ENCODE measurements at places on chromosomes 6 and 20.

- DNase-seq, result no peak
Observed at GRCh38 chr6:21722510-21722909, 129.0 kb downstream of the SOX4 start.

DNA sequence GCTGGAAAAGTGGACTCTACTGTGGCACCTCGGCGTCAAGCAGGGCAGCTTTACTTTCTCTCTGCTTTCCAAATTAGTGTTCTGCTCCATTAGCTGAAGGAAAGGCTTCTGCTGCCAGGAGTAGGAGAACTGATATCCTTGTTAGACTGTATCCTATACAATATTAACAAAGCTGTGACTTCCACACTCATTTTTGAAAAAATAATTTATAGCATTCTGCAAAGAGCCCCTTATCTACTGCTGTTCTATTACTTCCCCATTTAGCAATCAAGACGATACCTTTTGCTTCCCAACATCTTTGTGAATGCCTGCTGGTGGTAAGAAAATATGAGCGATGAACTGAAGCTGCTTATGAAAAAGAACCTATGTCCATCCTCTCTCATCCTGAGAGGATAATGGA is 151.1 kb downstream of the UBE3D start:
- DNase-seq, result no peak

- no peak for DNase-seq
Observed at GRCh38 chr6:168136622-168137021, 57.6 kb upstream of the FRMD1 start.

- DNase-seq, result no peak
Observed at GRCh38 chr6:43801495-43802181, 31.6 kb downstream of the VEGFA start.

DNA sequence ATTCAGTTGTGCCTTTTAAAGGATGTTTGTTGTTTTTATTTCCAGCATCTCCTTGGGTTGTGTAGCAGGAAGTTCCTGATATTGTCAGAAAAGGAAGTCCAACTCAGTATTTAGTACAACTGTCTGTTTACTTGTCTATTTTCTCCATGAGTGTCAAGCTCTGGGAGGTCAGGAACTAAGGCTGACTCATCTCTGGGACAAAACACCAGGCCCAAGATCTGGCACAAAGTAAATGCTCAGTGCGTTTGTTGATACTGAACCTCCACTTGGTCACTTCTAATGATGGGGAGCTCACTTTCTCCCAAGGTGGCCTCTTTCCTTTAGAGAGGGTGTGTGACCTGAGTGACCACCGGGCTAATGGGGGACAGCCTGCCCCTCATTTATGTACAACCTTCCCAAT is 12.6 kb upstream of the PIGU start:
- no peak for DNase-seq

- DNase-seq, result no peak
Observed at GRCh38 chr6:90144396-90144795, 152.2 kb downstream of the BACH2 start.

DNA sequence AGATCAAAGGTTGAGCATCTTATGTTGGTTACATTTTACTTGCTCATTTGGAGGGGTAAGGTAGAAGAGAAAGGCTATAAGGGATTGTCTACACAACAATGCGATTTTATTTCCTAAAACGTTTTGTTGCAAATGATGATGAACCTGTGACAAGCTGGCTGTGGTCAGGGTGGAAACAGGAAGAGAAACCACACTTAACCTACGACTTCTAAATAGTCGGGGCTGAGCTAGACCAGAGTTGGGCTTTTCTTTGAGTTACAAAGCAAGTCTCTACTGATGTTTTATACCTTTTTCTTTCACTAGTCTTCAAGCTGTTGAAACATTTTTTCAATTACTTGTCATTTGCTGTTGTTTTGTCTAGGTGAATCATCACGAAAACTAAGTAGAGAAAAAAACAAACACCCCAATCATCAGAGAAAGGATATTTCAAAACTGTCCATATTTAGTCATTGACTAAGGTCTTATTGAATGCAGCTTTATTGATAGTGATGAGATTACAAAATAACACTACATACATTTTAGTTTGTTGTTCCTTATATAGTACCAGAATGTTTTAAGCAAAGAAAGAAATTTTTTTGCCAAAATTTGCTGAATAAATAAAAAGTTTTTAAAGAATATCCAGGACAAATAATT is 18.0 kb downstream of the KLHL31 start:
- DNase-seq, result no peak

GRCh38 chr6:134146268-134147033 is 94.0 kb upstream of the SLC2A12 start:
- no peak for DNase-seq

DNA sequence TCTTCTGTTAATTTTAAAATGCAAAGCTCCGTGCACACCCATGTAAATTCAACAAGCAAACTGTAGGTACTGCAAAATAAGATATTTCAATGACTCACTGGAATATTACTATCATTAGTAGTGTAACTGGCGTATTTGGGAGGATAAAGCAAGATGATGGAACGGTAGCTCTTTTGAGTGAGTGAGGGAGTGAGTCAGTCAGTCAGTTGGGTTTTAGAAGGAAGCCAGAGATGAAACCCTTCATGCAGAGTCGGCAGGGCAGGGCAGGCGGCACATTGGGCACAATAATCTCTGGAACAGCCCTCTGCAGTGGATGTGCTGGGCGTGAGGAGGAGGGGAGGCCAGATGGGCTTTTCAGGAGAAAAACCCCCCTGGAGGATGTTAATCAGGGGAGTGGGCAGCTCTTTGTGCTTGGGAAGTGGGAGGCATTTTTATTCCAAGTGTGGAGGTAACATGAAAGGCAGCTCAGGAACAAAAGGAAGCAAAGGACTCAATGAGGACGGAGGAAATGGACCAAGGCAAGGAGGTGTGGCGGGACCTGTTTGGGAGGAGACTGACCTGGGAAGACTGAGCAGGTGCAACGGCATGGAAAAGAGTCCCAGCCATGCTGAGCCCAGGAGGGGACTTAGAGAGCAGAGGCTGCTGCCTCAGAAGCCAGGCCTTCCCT is 171.2 kb downstream of the ZDHHC14 start:
- DNase-seq, result no peak

GRCh38 chr6:42694586-42694985 is 27.8 kb downstream of the PRPH2 start:
- DNase-seq, result no peak

DNA sequence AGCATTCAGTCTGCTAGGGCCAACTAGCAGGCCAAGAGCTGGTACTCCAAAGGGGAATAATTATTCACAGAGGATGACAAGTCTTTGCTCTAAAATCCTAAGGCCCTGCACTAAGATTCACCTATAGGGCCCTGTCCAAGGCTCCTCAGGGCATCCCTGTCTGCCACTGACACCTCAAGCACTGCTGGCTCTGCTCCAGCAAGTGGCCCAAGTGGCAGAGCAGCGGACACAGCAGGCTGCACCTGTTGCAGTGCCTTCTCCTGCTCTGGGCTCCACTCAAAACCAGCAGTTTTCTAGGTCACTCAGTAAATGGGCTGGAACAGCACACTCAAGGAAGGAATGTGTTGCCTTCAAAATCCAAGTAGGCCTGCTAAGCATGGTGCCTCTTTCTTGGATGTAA is 36.4 kb upstream of the SMOC2 start:
- no peak for DNase-seq

- no peak for DNase-seq
Observed at GRCh38 chr6:102986086-102986485, 1592.6 kb downstream of the GRIK2 start.

Measured in activated CD8-positive, alpha-beta memory T cell treated with anti-CD3 and anti-CD28 coated beads for 48 hours (primary cell).